ENCODE measurements at places on chromosomes 16 and 17.

DNA sequence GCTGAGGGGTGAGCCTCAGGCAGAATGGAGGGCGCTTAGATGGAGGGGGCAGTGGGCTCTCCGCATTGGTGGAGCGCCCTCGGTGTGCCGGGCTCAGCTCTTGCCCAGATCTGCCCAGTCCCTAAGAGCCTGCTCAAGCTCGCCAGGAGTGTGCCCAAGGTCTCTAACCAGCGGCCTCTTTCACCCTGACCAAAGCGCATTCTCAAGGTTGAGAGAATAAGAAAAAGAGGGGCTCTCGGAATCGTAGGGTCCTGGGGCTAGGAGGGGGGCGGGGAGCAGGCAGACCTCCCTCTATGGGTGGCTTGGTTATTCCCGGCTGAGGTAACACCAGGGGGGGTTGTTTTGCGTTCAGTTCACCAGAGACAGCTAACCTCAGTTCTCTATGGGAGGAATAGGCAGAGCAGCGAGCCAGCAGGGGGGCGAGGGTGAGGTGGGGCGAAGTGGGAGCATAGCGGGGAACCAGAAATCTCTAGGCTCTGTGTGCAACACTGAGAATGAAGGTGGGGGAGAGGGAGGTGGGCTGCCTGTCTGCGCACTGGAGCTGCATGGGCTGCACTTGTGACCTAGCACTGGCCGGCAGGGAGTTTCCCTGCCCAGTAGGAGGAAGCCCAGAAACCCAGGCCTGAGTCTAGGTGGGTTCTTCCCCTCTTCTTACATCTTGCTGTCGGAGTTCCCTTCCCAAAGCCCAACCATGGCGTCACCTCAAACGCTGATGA is 3.0 kb downstream of the TMEM132E start:
- no peak for DNase-seq

- no peak for DNase-seq
Observed at GRCh38 chr16:48128769-48129168, 27.0 kb downstream of the ABCC12 start.

DNA sequence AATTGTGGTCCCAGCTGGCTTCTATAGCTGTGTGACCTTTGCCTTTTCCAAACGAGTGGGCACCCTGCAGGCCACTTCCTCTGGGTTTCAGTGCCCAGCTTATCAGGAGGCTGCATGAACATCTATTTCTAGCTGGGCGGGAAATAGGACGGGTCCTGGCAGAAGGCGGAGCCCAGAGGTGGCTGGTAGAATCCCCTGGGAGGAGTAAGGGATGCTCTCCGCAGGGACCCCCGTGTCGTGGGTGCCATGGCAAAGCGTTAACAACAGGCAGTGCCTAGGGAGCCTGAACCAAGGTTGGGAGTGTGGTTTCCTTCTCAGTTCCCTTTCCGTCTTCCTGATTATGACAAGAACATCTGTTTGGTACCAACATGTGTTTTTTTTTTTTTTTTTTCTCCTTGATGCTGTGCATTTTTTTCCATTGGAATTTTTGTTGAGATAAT is 58.2 kb downstream of the PLCG2 start:
- DNase-seq, result no peak

GRCh38 chr16:74304164-74304834 is 7.7 kb downstream of the PSMD7 start:
- no peak for DNase-seq

- DNase-seq, result no peak
Observed at GRCh38 chr17:73956595-73957465, 246.6 kb upstream of the RPL38 start.

All from cortex of kidney (tissue), 1 donor.